ENCODE measurements at places on chromosomes 6 and 20.

DNA sequence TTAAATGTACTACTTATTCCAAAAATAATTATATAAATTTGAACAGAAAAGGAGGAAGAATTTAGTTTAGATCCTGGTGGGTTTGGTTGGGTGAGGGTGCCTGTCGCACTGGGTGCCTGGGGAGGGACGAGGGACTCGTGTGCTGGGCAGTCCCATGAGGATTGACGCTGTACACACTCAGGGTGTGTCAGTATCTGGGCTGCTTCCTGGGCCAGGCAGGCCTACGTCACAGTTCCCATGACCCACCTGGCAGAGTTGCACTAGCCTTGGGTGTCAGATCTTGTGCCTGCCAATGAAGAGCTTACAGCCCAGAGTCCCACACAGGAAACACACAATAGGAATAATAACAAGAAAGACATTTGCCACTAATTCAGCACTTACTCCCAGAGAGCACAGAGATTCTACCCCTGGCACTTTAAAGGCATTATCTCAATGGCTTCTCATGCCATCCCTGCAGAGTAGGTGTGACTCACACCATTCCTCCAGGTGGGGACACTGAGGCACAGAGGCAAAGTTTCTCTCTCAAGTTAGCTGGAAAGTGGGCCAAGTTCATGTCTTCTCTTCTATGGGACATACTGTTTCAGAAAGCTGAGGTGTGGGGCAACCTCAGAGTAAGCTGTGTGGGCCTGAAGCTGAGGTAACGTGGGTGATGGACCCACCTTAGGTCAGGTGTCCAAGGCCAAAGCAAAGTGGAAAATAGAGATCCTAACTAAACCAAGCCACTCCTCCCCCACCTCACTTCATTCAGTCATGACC lies 1.3 kb upstream of the SDCBP2 start:
- DNase-seq = no peak

DNA sequence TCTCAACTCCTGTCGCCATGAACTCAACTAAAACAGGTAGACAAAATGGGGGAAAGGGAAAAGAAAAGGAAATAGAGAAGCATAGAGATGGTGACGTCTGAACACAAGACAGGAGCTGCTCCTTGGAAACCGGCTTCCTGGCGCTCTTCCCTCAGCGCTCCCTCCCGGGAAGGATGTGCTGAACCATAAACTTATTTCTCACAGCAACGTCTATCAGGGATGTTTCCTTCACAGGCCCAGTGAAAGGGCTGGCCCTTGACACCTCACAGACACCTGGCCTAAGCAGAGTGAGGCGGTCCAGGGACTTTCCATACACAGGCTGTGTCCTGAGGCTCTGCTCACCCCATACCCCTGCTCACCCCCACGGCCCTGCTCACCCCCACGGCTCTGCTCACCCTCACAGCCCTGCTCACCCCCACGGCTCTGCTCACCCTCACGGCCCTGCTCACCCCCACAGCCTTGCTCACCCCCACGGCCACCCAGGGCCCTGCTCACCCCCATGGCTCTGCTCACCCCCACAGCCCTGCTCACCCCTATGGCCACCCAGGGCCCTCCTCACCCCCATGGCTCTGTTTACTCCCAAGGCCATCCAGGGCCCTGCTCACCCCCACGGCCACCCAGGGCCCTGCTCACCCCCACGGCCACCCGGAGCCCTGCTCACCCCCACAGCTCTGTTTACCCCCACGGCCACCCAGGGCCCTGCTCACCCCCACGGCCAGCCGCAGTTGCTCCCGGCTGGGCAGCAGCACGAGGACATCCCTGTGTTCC lies 653 bp downstream of the FRMD1 start:
- DNase-seq = no peak

DNA sequence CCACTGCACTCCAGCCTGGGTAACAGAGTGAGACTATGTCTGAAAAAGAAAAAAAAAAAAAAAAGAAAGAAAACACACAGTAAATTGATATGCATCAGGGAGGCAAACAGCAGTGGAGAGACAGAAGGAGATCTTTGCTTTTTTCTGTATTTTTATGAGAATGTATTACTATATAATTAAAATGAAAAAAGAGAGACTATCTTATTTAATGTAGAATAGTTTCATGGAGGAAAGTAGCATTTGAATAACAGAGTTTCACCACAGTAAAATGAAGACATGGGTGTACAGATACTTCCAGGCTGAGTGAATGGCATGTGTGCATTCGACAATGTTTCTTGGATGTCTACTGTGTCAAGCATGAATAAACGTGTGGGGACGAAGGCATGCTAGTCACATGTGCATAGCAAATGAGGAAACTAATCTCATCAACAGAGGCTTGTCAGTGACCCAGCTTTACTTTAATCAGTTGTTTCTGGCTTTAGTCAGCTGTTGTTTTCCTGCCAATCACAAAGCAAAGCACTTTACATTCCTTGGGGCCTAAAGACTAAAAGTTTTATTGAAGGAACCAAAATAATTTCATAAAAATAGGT lies 55.5 kb upstream of the ARMH2 start:
- no peak for DNase-seq

GRCh38 chr20:56808117-56808725 lies 179.1 kb downstream of the TFAP2C start:
- no peak for DNase-seq

- no peak for DNase-seq
Measured at GRCh38 chr6:15366003-15366535, 120.2 kb downstream of the JARID2 start.

GRCh38 chr20:37518059-37518458 lies 3.0 kb upstream of the NNAT start:
- DNase-seq = no peak

DNA sequence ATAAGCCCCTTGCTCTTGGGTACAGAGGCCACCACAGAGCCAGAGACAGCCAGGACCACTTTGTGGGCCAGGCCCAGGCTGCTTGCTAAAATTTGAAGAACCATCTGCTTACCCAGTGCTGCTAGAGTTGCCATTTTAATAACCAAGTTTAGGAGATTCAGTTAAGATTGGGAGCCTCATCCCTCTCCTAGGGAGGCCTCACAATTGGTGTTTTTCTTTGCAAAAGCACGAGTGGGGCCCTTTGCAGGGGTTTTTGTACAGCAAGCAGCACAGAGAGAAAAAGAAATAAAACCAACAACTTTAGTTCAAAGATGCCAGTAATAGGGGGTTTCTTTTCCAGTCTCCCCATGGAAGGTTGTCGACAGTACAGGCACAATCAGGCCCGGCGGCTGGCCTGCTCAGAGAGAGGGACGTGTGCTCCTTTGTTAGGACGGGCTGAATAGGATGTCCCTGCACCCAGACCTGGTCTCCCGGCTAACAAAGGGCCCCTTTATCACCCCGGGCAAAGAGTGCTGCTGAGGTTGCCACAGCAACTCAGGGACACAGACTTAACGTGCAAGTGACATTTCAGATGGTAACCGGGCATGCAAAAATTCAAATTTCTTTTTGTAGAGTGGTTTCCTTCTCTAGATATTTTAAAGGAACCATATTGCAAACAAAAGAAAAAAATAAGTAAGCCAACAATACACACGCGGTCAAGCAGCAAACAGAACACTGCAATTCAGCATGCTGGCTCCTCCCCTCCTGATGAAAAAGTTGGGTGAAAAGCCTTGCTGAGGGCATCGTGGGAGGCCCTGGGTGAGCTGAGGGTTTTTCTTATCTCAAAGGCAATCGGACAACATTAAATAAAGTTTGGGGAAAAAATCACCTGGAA lies 10.5 kb upstream of the TOX2 start:
- no peak for DNase-seq

DNA sequence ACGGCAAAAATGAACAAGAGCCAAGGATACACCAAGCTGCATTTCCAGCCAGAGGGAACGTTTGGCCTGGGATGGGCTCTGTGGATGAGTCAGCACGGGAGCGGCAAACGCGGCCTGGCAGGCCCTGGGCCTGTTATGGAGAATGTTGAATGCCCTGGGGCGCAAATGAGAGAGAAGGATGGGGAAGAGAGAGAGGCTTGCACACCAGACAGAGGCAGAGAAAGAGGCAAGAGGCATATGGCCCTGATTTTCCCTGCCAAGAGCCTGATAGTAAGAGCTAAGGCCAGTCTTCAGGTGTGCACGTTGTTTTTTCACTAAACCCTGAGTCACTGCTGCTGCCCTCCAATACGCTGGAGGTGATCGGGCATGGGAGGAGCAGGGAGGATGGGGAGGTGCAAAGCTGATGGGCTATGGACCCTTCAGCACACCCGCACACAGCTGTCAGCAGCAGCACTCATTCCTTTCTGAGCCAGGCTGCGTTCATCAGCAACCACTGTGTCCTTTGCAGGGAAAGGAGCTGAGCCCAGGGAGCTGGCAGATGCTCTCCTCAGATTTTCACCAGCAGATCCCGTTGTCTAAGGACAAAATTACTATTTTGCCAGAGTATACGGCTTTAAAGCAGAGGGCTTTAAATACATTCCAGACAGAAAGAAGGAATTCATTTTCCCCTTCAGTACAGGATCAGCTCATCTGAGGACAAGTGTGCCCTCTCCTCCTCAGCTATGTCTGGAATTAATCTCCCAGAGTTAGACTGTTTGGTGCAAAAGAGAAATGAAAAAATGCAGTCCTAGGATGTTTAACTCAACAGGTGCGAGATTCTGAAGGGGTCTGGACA lies 61.7 kb upstream of the SLC22A23 start:
- no peak for DNase-seq

- peak; percentile 34 for DNase-seq
Measured at GRCh38 chr6:42963855-42964605, 3.5 kb downstream of the GNMT start.

DNA sequence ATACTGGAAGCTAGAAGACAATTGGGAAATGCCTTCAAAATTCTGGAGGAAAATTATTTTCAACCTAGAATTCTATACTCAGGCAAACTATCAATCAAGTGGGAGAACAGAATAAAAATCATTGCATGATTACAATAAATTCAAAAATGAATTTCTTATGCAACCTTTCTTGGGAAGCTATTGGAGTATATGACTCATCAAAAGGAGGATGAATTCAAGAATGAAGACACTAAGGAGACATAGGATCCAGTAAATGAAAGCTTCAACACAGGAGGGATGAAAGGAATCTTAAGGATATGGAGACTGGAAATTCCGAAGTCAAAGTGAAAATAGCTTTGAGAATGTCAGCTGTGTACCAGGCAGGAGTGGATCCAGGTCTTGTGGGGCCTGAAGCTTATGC lies 12.6 kb upstream of the UBR2 start:
- no peak for DNase-seq

DNA sequence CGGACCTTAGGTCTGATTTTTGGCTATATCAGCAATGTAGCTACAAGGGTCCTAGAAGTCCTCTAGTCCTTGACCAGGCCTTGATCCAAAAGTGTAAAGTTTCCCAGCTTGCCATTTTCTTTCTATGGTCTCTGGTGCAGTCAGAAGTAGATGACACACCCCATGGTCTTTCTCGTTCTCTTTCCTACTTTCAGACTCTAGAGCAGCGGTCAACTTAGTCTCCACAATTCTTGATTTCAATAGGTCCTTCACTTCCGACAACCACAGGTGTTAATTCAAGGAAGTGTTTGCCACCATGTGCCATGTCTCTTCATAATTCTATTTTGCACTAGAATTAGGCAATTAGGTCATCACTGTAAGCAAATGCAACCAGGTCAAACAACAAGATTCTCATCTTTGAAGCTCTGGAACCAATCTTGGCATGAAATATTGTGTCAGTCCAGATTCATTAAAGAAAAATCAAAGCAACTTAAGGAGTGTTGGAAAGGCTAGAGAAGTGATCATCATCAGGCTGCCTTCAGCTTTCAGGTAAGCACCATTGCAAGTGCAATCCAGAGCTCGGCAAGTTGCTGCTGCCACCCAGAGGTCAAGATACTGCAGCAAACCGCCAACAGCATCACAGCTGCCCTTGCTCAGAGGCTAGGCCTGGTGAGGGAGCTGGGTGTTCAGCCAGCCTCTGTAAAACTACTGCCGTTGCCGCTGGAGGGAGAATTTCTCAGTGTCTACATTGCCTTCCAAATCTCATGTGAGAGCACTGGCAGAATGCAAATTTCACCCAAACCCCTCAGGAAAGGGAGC lies 5.6 kb upstream of the SYNE1 start:
- peak; percentile 45 for DNase-seq

DNA sequence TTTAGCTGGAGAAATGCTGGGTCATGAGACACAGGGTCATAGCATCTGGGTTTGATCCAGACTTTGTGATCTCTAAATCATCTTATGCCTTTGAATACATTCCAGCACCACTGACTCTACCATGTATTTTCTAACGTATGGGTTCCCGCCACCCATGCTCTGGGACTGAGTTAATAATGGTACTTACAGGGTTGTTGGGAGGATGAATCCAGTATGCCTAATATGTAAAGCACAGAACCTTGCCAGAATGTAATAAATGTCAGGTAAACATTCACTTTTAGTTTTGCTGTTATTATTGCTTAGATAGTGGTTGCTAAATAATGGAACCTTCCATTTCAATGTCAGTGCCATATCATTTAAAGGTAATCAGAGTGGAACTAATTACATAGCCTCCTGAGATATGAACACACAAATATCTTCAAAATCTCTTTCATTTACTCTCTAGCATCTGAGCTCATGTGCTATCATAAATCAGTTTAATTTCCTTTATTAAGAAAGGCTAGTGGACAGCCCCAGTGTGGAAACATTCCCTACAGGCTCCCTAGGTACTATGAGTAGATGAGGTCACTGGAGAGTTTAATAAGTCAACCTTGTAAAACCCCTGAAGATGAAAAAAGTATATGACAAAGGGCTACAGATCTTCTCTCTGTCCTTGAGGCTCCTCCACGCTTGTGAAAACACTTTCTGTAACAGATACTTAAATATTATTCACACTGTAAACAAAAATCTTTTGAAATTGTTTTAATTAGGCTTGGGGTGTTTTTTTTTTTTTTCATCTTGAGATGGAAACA lies 226.6 kb downstream of the ALDH8A1 start:
- no peak for DNase-seq

DNA sequence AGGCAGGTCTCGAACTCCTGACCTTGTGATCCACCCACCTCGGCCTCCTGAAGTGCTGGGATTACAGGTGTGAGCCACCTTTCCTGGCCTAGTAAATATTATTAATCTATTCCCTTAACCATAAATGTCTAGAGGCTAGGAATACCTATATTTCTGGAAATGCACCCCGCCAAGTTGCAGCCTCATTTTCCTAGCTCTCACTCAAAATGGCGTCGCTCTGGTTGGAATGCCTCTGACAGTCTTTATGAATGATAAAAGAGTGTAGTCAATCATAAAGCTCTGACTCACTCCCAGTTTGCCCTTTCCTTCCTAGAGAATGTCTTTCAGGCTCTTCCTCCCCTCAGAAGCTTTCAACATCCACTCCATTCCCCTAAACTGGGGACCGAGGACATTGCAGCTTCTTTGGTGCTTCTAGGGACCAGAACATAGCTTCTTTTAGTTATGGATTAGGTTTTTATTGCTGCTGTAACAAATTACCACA lies 14.1 kb upstream of the TRIM26 start:
- no peak for DNase-seq

Data from COR-L47 (cell line).